ENCODE measurements at places on chromosomes 7 and 10. TPM values are rescaled to one million over a fixed set of nuclear protein-coding genes. Genes with fewer than 3 reads are reported as not detected.

The GOLGA7B gene
- 0.05 TPM for total RNA-seq

The CTAGE8 gene
- total RNA-seq: 3.9 TPM

The CRYGN gene
- not detected for total RNA-seq

The PSD gene
- 3.5 TPM for total RNA-seq

The COBL gene
- total RNA-seq: 1.4 TPM

The CRTAC1 gene
- total RNA-seq: 0.17 TPM

GRCh38 chr10:123519861-123520260, 146.3 kb upstream of the GPR26 start:
- no peak for DNase-seq

GRCh38 chr10:78568620-78569019, 500.1 kb upstream of the ZMIZ1 start:
- no peak for DNase-seq

- DNase-seq: no peak
Observed at GRCh38 chr7:92613214-92613613, 23.0 kb upstream of the FAM133B start.

DNA sequence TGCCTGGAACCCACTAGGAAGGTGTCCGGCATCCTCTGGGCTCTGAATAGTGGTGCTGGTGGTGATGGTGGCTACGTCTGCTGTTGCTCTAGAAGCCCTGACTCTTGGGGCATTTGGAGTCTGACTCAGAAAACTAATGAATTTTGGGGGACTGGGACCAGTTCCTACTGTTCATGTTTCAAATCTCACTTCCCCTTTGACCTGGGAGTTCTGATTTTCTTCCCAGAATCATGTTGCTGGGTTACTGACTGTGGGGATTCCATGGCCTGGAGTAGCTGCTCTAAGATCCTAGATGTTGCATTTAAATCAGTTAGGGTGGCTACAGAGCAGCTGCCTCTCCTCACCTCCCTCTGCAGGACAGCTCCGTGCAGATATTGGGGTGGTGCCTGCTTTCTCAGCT, 3.2 kb downstream of the TSPAN33 start:
- no peak for DNase-seq

GRCh38 chr10:112996462-112996861, 46.4 kb downstream of the TCF7L2 start:
- no peak for DNase-seq

DNA sequence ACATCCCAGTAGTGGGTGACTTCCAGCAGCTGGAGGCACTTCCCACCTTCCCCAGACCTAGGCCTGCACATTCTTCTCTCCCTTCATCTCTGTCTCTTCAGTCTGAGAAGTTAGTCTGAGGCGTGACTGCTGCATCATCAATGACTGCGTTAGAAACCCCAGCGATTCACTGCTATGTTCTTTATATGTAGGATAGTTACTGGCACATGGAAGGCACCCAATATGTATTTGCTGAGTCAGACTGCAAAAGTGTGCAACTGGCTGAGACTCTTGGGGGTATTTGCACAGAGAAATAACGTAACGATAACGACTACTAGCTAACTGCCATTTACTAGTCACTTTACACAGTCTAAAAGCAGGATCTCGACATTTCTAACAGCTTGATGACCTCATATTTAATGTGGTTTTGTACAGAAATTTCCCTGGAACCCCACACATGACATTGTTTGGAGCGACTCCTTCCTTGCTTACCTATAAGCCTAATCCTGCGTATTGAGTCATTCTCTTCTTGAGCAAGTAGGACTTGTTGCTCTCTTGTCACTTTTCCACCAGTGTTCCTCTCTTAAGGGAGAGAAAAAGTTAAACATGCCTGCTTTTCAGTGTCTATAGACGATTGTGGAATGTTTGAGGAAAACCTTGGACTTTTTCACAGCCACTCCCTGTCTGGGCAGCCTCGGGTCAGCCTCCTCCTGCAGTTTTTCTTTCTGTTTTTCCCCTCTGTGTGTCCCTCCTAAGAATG, 45.5 kb downstream of the THNSL1 start:
- no peak for DNase-seq

- DNase-seq: no peak
Observed at GRCh38 chr10:64086083-64086767, 565.0 kb downstream of the REEP3 start.

GRCh38 chr7:150340024-150340749, 1.2 kb downstream of the RARRES2 start:
- DNase-seq: peak; percentile 66

DNA sequence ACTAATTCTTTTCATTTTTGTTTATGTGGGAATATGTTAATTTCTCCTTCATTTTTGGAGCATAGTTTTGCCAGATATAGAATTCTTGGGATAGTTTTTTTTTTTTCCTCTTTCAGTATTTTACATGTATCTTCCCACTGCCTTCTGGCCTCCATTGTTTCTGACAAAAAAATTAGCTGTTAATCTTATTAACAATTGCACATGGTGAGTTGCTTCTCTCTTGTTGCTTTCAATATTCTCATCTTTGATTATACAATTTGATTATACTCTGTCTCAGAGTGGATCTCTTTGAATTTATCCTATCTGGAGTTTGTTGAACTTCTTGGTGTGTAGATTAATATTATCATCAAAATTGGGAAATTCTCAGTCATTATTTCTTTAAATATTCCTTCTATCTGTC, 41.4 kb upstream of the HABP2 start:
- DNase-seq: no peak

- no peak for DNase-seq
Observed at GRCh38 chr7:121272676-121273075, 56.1 kb upstream of the WNT16 start.

DNA sequence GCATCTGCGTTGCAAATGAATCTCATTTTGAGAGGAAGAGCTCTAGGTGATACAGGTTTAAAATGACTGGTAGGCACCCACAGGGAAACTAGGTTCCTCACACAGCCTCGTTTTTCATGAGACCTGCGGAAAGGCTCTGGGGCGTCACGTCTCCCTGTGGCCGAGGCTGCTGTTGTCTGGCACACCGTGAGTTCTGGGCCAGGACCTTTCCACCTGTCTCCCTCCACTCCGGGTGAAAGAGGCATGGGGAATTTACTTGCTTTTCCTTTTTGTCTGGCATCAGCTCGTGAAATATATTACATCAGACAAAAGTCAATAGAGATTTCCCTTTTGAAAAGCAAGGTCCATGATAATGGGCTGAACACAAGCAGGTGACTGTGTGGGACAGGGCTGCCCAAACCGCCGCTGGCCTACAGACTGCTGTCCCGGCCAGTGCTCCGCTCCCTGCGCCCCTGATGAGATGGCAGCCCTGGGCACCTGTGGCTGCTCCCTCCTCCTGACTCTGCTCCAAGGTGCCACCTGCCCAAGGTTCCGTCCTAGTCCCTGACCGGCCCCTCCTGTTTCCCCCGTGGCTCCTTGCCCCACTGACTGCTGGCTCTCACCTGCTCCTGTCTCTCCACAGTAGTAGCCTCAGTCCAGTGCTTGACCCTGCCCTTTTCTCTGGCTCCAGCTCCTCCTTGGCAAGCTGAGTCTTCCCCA, 109.6 kb downstream of the NKX6-2 start:
- no peak for DNase-seq

GRCh38 chr7:50292165-50292757, 12.3 kb upstream of the IKZF1 start:
- no peak for DNase-seq

GRCh38 chr7:35685781-35686180, 9.2 kb downstream of the HERPUD2 start:
- DNase-seq: no peak

GRCh38 chr7:74656441-74656836, 1.1 kb upstream of the GTF2I start:
- DNase-seq: no peak

DNA sequence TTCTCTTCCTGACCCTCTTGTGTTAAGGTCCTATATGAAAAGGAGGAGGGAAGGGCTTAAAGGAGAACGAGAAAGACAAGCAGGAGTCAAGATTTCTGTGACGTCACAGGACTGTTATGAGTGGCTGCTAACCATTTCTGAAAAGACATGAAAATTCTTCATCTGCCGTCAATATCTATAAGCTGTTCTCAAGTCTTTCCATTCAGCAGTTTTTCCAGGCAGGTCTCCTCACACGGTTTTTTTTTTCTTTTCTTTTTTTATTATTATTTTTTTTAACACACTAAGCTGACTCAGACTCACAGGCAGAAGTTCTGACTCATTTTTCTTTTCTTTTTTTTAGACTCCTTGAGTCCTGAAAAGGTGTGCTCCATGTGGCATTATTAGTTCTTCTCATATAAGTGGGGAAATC, 72.0 kb downstream of the DGKI start:
- DNase-seq: peak; percentile 84

DNA sequence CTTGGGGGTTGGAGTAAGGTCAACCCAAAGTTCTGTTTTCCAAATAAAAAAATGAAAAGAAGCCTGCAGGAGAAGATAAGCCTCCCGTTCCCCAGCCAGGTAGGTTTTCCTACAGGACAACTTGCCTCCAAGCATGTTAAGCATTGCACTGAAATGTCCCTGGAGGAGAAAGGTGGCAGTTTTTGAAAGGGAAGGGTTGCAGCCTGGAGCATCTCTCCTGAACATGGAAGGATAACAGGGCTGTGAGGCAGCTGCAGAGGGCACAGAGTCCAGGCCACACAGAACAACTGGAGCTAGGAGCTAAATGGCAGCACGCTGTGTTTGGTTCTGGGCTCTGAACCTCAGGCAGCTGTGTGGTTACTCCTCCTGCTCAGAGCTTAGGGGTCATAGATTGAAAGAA, 452.9 kb downstream of the TCERG1L start:
- no peak for DNase-seq

GRCh38 chr10:70777063-70777875, 7.9 kb downstream of the TBATA start:
- no peak for DNase-seq

DNA sequence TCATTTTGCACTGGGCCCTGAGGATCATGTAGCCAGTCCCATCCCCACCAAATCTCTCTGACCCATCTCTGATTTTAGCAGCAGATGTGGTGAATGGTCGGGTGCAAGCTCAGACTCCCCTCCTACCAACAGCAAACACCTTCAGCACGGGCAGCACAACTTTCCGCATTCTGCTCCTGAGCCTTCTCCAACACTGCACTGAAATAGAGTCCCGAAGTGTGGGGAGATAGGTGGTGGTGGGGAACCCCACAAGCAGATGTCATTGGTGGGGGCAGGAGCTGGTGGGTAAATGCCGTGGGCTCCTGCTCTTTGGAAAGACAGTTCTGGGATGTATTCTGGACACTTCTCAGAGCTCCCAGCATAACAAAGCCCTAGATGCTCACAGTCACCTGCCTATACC, 9.6 kb upstream of the CTBP2 start:
- no peak for DNase-seq

- DNase-seq: no peak
Observed at GRCh38 chr7:157472311-157473050, 135.7 kb downstream of the DNAJB6 start.

GRCh38 chr10:78768876-78769275, 299.9 kb upstream of the ZMIZ1 start:
- no peak for DNase-seq

DNA sequence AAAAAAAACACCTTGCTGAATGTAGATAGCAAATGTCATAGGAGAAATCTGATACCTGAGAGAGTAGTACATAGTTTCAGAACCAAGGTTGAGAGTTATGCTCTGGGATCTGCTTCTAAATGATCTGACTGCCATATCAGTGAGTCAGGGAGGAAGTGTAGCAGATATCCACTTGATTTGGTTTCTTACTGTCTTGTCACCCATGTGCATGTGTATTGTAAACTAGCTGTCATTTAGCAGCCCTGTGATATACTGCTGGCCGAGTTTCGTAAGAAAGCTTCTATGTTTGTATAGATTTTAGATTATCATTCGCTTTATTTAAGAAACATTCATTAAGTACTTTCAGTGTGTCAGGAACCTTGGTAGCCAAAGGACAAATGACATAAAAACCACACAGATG, 42.0 kb downstream of the SP4 start:
- no peak for DNase-seq

Data from renal cortical epithelial cell (primary cell).